ENCODE measurements at places on chromosomes 4 and X.

DNA sequence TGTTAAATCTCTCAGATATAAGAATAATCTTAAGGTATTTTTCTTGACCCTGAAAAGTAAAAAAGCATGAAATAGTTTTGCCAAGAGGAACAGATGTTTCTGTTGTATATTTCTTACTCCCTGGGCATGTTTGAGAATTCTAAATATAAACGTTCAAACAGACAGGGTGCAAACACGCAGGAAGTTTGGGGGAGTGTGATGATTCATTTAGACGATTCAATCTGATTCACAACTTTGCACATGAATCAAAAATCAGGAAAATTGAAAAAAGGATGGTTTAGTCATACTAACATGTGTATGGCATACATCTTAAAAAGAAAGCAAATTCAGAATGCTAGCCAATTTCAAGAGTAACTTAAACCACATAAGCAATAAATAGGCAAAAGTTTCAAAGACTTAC is 340.3 kb upstream of the GRID2 start:
- peak; percentile 80 for DNase-seq

- DNase-seq, result no peak
These were observed 70.6 kb downstream of the MTMR1 start for GRCh38 chrX:150763810-150764209.

DNA sequence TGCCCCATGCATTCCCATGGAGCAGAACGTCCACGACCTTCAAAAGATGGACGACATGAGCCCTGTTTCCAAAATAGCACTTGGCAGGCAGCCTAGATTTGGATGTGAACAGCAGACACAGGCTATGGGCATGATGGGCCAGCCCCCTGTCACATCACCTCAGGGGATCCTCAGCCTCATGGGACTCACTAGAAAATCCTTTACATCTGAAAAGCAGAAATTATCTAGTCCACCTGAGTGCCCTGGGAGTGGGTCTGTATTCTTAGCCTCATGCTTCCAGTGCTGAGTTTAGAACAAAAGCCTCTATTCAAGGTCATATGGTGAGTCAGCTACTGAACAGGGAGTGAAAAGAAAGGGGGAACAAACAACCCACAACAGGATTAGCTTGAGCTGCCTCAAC is 35.8 kb downstream of the GRIA3 start:
- DNase-seq, result no peak

DNA sequence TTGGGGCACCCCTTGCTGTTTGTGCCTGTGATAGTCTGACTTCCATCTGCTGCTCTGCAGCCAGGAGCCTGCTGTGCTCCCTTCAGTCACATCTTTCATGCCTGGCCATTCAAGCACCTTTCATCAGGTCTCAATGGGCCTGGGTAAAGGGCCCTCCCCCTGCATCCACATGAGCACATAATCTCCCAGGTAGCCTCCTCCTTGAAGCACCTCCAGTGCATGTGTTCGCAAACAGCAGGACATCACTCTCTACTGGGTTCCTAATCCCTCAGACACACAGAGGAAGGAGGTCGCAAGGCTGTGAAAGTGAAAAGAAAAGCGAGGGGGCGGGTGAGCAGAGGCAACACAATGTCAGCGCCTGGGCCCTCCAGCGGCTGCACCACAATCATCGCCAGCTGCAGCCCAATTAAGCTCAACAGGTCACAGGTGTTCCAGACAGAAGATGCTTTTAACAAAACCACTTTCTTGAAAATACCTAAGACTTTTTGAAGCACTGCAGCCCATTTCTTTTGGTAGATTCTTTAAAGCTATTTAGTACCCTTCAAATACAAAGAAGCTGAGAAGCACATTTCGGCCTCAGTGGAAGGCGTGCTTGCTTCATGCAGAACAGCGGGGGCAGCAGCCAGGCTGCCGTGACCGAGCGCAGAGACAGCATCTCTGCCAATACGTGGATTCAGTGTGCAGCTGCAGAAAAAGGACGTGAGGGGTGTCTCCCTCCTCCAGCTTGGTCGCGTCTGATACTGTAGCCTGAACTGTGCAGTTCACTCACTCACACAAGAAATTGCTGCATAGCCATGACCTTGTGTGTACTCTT is 92.2 kb upstream of the SPRY1 start:
- no peak for DNase-seq

DNA sequence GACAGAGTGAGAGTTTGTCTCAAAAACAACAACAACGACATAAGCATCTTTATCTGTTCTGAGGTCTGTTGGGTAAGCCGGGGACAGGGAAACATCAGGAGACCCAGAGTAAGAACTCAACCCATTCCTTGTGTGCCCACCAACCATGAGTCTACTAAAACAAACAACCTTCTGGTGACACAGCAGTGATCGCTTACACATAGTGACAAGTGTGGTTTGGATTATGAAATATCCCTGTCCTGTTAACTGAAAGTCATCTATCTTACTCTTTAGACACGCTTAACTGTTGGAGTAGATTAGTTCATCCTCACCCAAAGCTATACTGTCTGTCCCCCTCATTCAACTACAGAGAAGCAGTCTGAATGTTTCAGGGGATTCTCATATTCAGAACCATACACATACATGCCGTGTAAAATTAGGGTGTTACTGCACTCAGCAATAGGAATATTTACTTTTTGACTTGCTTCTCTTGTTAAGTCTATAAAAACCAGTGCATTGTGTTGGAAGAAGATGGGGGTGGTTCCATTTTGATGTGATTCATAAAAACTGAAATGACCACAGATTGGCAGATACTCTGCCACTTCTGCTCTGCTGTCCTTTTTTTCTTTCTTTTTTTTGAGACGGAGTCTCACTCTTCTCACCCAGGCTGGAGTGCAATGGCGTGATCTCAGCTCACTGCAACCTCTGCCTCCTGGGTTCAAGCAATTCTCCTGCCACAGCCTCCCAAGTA is 27.4 kb downstream of the PHKA2 start:
- DNase-seq, result no peak

- peak; percentile 67 for DNase-seq
These were observed 32.0 kb downstream of the ENOPH1 start for GRCh38 chr4:82462415-82462831.

DNA sequence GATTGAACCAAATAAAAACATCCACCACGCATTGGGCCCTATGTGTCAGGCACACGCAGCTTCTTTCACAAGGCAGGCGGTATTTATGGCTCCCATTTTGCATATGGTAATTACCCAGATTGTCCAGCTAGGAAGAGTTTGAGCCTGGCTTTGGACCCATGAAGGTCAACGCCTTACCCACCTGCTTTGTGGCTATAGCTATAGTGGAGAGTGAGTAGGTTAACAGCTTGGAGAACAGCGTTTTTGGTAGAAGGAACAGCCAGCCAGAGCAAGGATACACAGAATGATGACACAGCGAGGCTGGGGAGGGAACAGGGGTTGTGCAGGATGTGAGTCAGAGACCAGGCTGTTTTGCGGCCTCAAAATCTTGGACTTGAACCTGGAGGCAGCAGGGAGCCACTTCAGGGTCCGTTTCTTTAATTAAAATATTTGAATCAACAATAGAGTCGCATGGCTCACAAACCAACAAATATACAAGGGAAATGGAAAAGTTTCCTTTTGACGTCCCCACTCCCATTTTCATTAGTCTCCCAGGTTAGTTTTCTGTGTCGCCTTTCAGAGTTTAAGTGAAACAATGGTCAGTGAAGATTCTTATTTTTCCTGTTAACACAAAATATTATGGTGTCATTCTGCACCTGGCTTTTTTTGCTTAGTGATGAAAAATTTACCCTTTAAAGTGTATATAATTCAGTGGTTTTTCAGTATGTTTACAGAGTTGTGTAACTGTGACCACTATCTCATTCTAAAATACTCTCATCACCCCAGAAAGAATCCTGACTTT is 118.2 kb upstream of the STX18 start:
- peak; percentile 79 for DNase-seq

- DNase-seq, result no peak
These were observed 95.0 kb downstream of the PHOX2B start for GRCh38 chr4:41653523-41653922.

GRCh38 chr4:122625156-122625555 is 4.3 kb upstream of the IL21 start:
- DNase-seq, result no peak
